ENCODE measurements at places on chromosomes 5 and 9.

GRCh38 chr9:38319496-38320173 lies 72.9 kb upstream of the ALDH1B1 start:
- DNase-seq: no peak
- H3K27ac ChIP-seq: no peak overlapping the region
- peaks cover 6% of the 10 kb centered on the region for H3K27me3 ChIP-seq
- no peaks in the 10 kb centered on the region for H3K4me1 ChIP-seq
- H3K4me3 ChIP-seq: no peak overlapping the region

- no peak overlapping the region for H3K27ac ChIP-seq
- no peaks in the 10 kb centered on the region for H3K27me3 ChIP-seq
- H3K36me3 ChIP-seq: no peaks in the 10 kb centered on the region
- no peak overlapping the region for H3K4me3 ChIP-seq
- peaks cover 2% of the 10 kb centered on the region for H3K4me1 ChIP-seq
Measured at GRCh38 chr9:69455311-69455710, 130.3 kb downstream of the ENTREP1 start.

- no peak overlapping the region for H3K4me3 ChIP-seq
- no peak for DNase-seq
- H3K36me3 ChIP-seq: no peaks in the 10 kb centered on the region
- peaks cover 27% of the 10 kb centered on the region for H3K27me3 ChIP-seq
- peaks cover 13% of the 10 kb centered on the region for H3K4me1 ChIP-seq
Measured at GRCh38 chr9:122128007-122128968, 31.3 kb downstream of the NDUFA8 start.

DNA sequence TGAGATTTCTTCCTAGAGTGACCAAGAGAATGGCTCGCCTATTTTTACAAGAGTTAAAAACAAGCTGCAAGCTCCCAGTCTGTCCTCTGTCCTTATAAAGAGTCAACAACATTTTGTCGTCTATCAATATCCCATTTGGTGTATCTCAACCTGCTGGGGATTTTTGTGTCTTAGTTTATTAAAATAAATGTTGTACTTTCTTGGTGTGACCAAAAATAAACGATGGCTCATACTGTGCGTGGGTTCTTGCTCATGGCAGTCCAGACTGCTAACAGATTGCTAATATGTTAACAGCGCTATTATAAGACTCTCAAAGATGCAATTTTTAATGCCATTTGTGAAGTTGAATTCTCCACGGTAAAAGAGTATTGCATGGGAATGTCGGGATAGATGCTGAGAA lies 569.9 kb downstream of the GABRG2 start:
- H3K4me3 ChIP-seq: no peak overlapping the region
- H3K36me3 ChIP-seq: no peaks in the 10 kb centered on the region
- H3K27me3 ChIP-seq: no peaks in the 10 kb centered on the region
- H3K4me1 ChIP-seq: no peaks in the 10 kb centered on the region

DNA sequence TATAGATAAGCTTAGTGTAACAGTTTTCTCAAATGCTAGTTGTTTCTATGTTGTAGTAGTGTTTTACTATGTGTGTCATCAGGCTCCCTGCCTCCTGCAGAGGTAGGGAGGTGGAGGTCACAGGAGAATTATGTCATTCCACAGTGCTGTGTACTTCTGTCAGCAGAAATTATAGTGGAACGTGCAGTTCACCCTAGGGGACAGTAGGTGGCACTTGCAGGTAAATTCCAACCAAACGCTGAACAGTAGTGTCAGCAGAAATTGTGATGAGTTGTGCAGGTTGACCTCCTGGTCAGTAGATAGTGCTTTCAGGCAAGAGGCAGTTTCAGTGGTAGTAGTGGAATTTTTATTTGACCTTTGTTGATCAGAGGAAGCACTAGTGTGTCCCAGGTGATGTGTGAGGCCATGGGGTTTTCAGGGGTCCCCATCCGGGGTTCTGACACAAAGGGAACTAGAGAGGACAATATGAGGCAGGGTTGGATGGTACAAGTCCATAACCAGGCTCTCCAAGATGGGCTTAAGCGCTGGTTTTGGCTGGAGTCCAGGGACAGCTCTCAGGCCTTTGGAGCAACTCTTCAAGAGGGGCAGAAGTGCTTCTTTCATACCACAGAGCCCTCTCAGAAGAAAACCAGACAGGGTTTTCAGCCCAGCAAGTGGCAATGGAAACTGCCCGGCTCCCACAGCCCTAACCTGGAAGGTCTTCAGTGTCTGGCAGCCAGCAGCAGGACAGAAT lies 402.9 kb downstream of the CYLC2 start:
- peak; percentile 20 for DNase-seq
- H3K4me1 ChIP-seq: no peaks in the 10 kb centered on the region
- H3K4me3 ChIP-seq: no peak overlapping the region
- H3K27me3 ChIP-seq: peaks cover 7% of the 10 kb centered on the region
- H3K36me3 ChIP-seq: no peaks in the 10 kb centered on the region

- no peak overlapping the region for H3K4me3 ChIP-seq
- no peaks in the 10 kb centered on the region for H3K27me3 ChIP-seq
- H3K27ac ChIP-seq: no peak overlapping the region
- peaks cover 71% of the 10 kb centered on the region for H3K4me1 ChIP-seq
- H3K36me3 ChIP-seq: peaks cover 13% of the 10 kb centered on the region
Measured at GRCh38 chr5:154771383-154771901, 16.3 kb downstream of the LARP1 start.

- no peaks in the 10 kb centered on the region for H3K36me3 ChIP-seq
- H3K4me3 ChIP-seq: no peak overlapping the region
Measured at GRCh38 chr9:77512876-77513275, 135.2 kb downstream of the GNA14 start.

GRCh38 chr5:180313677-180314505 lies 22.0 kb upstream of the MAPK9 start:
- H3K4me1 ChIP-seq: no peaks in the 10 kb centered on the region
- H3K36me3 ChIP-seq: no peaks in the 10 kb centered on the region
- H3K4me3 ChIP-seq: peak overlapping the region; percentile 46
- DNase-seq: peak; percentile 54

DNA sequence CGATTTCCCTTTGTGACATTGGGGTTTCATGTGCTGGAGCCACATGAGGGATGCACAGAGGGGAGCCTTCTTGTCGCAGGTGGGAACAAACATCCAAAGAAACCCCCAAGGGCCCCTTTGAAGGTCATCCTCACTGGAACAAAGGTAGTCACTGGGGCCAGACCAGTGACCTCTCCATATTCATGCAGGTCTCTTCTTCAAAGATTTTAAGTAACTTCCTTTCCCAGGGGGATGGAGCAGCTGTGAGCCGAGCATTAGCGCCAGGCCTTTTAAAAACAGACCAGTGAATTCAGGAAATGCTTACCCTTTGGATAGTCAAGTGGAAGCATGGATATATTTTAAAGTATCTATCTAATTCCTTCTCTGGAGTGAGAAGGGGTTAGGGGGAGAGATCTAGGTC lies 33.0 kb downstream of the DAPK1 start:
- H3K4me3 ChIP-seq: no peak overlapping the region
- peaks cover 6% of the 10 kb centered on the region for H3K4me1 ChIP-seq
- H3K27me3 ChIP-seq: no peaks in the 10 kb centered on the region
- no peak overlapping the region for H3K27ac ChIP-seq

DNA sequence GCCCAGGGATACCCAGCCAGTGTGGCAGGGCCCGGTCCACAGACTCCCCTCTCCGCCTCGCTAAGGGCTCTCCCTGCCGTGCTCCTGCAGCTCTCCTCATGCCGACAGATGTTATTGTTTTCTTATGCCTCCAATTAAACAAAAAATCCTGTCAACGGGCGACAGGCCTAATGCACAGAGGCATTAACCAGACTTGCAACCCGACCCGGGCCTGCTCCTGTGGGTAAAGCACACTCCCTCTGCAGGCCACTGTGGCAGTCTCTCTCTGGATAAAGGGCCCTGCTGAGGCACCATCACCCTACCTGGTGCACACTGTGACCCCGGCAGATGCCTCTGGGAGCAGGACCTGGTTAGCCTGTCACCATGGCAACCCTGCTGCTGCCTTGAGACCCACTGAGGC lies 27.5 kb upstream of the HAND1 start:
- peaks cover 43% of the 10 kb centered on the region for H3K27me3 ChIP-seq
- no peak overlapping the region for H3K4me3 ChIP-seq
- no peaks in the 10 kb centered on the region for H3K36me3 ChIP-seq
- H3K27ac ChIP-seq: no peak overlapping the region
- DNase-seq: no peak

DNA sequence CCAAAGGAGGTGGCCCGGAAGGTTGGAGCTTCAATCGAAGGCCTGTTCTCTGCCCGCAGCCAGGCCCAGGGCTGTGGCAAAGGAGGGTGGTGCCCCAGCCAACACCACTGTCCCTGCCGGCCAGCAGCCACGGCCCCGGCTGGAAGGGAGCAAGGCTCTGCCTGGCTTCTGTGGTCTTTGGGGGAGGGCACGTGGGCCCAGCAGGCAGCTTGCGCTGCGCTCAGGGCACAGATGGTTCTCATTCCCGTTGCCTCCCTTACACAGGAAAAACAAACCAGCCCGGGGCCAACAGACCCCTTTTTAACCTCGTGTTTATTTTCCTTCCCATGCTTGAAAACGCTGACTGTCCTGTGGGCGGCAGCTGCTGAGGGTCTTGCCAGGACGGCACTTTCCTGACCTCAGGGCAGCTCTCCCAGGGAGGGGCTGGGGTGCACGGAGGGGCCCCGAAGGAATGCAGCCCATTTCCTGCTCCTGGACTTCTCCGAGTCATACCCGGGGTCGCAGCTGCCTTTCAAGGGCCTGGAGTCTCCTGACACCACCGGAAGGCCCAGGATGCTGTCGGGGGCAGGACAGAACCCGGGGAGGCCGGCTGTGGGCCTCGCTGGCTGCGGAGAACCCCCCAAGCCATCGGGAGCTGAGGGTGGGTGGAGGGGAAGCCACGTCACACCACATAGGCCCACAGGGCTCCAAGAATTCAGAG lies 1.1 kb upstream of the GPSM1 start:
- no peaks in the 10 kb centered on the region for H3K36me3 ChIP-seq
- peaks cover 3% of the 10 kb centered on the region for H3K4me1 ChIP-seq
- H3K27ac ChIP-seq: no peak overlapping the region
- no peak overlapping the region for H3K4me3 ChIP-seq

GRCh38 chr5:178505639-178506407 lies 84.4 kb downstream of the COL23A1 start:
- H3K4me3 ChIP-seq: no peak overlapping the region
- H3K27ac ChIP-seq: no peak overlapping the region
- H3K36me3 ChIP-seq: no peaks in the 10 kb centered on the region
- no peaks in the 10 kb centered on the region for H3K4me1 ChIP-seq

- no peak overlapping the region for H3K4me3 ChIP-seq
- H3K27me3 ChIP-seq: peaks cover 6% of the 10 kb centered on the region
- H3K4me1 ChIP-seq: peaks cover 10% of the 10 kb centered on the region
- H3K36me3 ChIP-seq: no peaks in the 10 kb centered on the region
- no peak overlapping the region for H3K27ac ChIP-seq
Measured at GRCh38 chr5:174423558-174423957, 300.8 kb upstream of the MSX2 start.

DNA sequence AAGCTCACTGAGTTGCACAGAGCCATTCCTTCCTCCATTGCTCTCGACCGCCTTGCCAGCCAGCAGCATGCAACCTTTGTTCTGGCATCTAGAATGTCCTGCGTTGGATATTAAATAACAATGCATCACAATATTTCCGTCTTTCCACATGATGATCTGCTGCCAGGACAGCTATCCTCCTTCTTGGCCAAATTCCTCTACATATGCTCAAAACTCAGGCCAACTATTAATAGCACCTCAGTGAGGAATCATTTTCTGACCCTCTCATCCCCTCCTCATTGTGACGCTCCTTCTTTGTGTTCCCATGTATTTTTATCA lies 128.6 kb downstream of the MYO10 start:
- no peaks in the 10 kb centered on the region for H3K4me1 ChIP-seq
- no peak for DNase-seq
- H3K27me3 ChIP-seq: no peaks in the 10 kb centered on the region
- no peak overlapping the region for H3K27ac ChIP-seq
- H3K4me3 ChIP-seq: no peak overlapping the region
- H3K36me3 ChIP-seq: no peaks in the 10 kb centered on the region

GRCh38 chr9:135960411-135961276 lies 529 bp downstream of the UBAC1 start:
- peaks cover 34% of the 10 kb centered on the region for H3K4me1 ChIP-seq
- DNase-seq: peak; percentile 18
- peaks cover 3% of the 10 kb centered on the region for H3K27me3 ChIP-seq
- peaks cover 2% of the 10 kb centered on the region for H3K36me3 ChIP-seq
- peak overlapping the region; percentile 82 for H3K4me3 ChIP-seq

- H3K36me3 ChIP-seq: no peaks in the 10 kb centered on the region
- no peaks in the 10 kb centered on the region for H3K4me1 ChIP-seq
- H3K4me3 ChIP-seq: no peak overlapping the region
Measured at GRCh38 chr9:35257986-35258659, 96.3 kb downstream of the UNC13B start.

- no peak overlapping the region for H3K4me3 ChIP-seq
- no peaks in the 10 kb centered on the region for H3K36me3 ChIP-seq
- peak; percentile 20 for DNase-seq
- H3K27ac ChIP-seq: no peak overlapping the region
- H3K27me3 ChIP-seq: peaks cover 13% of the 10 kb centered on the region
Measured at GRCh38 chr9:70113403-70114022, 69.9 kb downstream of the MAMDC2 start.

GRCh38 chr9:121884057-121884541 lies 209.0 kb downstream of the TTLL11 start:
- no peak overlapping the region for H3K4me3 ChIP-seq
- no peaks in the 10 kb centered on the region for H3K36me3 ChIP-seq
- H3K4me1 ChIP-seq: peaks cover 13% of the 10 kb centered on the region
- no peak overlapping the region for H3K27ac ChIP-seq
- H3K27me3 ChIP-seq: no peaks in the 10 kb centered on the region

- no peak overlapping the region for H3K27ac ChIP-seq
- no peaks in the 10 kb centered on the region for H3K36me3 ChIP-seq
- no peaks in the 10 kb centered on the region for H3K4me1 ChIP-seq
- H3K4me3 ChIP-seq: no peak overlapping the region
Measured at GRCh38 chr5:175737481-175737880, 79.6 kb downstream of the HRH2 start.

DNA sequence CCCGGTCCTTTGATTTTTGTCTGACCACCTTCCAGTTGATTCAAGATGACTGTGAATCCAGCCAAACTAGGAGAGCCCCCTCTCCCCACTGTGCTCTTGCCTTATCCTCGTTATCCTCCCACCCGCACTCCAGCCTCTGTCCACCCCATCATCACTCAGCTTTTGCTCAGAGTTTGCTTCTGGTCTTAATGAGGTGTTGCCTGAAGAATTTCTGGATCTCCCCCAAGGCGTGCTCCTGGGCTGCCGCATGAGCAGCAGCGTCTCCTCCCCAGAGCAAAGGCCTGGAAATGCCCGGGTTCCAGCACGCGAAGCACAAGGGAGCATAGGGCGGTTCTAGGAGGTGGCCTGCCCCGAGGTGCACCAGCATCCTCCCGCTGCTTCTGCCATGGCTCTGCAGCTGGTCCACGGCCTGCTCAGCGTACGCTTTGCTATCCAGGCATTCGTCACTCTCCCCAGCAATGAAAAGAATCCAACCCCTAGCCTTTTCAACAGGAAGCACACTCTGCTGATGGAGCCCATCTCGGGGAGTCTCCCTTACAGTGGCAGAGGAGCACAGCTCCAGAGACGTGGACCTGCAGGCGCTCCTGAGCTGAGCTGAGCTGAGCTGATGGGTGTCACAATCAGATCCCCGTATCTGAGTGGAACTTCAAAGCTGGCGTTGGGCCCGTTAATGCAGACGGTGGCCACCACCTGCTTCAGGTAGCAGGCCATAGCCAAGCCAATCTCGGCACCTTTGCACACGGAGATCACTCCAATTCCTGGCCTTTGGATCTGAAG lies 50.7 kb downstream of the BAAT start:
- no peak for DNase-seq
- H3K36me3 ChIP-seq: no peaks in the 10 kb centered on the region
- H3K27me3 ChIP-seq: peaks cover 2% of the 10 kb centered on the region
